ENCODE measurements at places on chromosomes 5 and 9. TPM values are rescaled to one million over a fixed set of nuclear protein-coding genes. Genes with fewer than 3 reads are reported as not detected.

The TRIM36 gene
- 3.4 TPM for total RNA-seq

DNA sequence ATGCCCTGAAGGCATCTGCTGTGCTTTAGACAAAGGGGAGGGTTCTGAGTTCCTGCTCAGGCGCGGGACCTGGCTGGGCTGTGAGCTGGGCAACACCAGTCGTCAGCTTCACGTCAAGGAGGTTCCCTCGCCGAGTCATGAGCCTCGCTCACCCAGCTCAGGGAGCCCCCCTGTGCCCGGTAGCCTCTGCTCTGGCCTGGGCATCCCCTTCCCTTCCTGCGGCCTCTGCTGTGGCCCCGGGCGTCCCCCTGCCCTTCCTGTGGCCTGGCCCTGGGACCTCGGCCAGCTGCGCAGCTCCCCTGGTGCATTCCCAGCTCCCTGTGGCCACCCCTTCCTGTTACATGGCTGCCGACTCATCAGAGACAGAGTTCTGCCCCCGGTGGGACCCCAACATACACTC is 29.8 kb downstream of the TERT start:
- H3K36me3 ChIP-seq, result no peaks in the 10 kb centered on the region
- H3K4me1 ChIP-seq, result no peaks in the 10 kb centered on the region
- H3K27me3 ChIP-seq, result no peaks in the 10 kb centered on the region
- H3K4me3 ChIP-seq, result no peak overlapping the region

GRCh38 chr5:152331718-152332117 is 73.4 kb downstream of the NMUR2 start:
- no peaks in the 10 kb centered on the region for H3K27me3 ChIP-seq
- no peak overlapping the region for H3K4me3 ChIP-seq
- H3K36me3 ChIP-seq, result no peaks in the 10 kb centered on the region

The NME5 gene
- 11.9 TPM for total RNA-seq

DNA sequence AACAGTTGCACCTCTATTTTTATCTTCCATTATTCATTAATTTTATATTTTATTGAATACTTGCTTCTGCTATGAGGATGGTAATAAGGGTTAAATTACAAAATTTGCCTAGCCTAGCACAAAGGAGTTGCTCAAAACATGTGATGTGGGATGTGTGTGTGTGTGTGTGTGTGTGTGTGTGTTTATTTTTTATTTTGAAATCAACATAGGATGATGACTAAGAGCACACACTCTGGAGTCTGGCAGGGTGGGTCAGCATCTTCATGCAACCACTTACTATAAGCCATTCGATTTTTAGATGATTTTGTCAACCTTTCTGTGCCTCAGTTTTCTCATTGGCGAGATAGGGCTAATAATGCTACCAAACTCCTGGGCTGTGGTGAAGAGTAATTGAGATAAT is 57.7 kb upstream of the MAMDC2 start:
- no peaks in the 10 kb centered on the region for H3K27me3 ChIP-seq
- no peak overlapping the region for H3K4me3 ChIP-seq
- no peaks in the 10 kb centered on the region for H3K36me3 ChIP-seq
- no peaks in the 10 kb centered on the region for H3K4me1 ChIP-seq

GRCh38 chr5:96023518-96023917 is 61.9 kb upstream of the ELL2 start:
- H3K36me3 ChIP-seq, result no peaks in the 10 kb centered on the region
- peaks cover 14% of the 10 kb centered on the region for H3K4me1 ChIP-seq

All from thyroid gland (tissue), 4 donors.